ENCODE measurements at places on chromosomes 7 and 10.

GRCh38 chr10:132239126-132240031 is 52.6 kb downstream of the DPYSL4 start:
- no peak for DNase-seq

DNA sequence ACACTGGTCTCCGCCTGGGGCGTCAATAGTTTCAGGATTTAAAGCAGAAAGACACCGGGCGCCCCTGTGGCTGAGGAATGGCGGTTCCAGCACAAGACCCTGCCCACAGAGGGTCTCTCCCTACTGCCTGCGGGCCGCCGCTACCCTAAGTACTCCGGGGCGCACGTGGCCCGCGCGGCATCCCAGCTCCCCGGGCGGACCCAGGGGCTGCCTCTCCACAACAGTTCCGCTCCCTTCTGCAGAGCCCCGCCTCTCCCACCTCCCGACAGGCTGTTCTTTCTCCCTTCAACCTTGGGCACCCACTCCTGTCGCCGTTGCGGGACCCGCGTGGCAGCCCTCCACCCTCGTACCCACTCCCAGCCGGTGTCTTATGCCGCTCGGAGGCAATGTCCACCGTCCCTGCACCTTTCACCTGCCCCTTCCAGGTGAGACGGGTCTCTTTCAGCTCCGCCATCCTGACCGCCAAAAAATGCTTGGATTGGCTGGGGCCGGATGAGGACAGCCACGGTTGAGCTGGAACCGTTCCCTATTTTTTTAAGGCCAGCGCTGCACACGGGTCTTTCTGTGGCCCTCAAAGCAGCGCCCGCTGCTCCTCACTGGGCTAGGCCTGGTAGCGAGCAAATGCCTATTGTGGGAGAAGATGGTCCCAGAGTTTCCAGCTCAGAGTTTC is 1.6 kb upstream of the NKX2-3 start:
- DNase-seq = no peak

DNA sequence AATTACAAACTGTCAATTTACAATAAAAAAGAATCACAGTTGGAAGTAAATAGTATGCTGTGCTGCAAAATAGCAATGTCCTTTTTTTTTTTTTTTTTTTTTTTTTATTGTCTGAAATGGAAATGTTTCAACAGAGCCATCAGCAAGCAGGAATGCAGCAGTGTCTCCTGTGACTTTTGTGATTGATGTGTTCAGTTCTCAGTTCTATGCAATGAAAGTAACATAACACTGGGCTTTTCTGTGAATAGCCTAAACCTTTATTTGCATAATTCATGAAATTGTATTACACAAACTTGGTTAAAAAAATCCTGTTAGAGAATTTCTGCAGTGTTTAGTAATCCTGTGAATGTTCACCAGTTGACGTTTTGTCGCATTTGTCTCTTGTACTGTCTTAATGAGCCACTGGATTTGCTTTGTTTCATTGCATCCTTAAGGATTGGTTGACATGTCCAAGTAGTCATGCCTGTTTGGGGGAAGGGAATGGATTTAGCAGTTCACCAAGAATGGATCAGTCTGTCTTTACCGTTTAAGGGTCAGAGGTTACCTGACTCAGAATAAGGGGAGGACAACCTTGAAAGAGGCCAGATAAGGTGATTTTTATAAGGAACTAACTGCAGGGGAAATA is 192.7 kb downstream of the MLLT10 start:
- DNase-seq = no peak

DNA sequence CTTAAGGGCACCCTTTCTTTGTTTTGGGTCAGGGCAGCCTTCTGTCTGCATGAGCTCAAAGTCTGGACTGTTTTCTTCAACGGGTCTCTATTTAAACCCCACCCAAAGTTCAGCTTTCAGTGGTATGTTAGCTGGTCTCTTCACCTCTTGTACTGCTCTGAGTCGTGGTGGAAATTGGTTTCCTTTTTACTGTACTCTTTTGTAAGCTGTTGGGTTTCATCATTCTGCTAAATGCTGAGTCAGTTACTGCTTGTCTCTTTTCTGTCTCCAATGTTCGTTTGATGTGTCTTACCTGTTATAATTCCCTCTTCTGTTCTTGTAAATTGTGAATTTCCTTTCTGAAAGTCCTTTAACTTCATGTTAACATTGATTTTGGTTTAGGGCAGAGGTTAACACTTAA is 64.1 kb upstream of the MALRD1 start:
- no peak for DNase-seq
